ENCODE measurements at places on chromosomes 12 and 14.

DNA sequence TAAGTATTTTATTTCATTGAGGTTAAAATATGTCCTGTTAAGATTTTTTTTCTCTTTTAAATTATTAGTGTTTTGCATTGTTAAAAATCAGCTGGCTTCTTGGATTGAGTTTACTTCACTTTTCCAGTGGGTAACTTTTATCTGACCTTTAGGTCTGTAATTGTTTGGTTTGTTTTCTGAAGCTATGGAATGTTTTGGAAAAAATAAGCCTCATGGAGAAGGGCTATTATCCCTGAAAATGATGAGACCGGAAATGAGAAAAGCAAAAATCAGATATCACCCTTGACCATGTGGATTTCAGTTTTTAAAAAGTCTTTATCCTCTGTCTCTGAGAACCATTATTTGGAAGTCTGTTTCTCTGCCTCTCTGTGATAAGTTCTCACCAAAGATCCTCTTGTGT, 180.9 kb downstream of the RAD51B start:
- DNase-seq: no peak

DNA sequence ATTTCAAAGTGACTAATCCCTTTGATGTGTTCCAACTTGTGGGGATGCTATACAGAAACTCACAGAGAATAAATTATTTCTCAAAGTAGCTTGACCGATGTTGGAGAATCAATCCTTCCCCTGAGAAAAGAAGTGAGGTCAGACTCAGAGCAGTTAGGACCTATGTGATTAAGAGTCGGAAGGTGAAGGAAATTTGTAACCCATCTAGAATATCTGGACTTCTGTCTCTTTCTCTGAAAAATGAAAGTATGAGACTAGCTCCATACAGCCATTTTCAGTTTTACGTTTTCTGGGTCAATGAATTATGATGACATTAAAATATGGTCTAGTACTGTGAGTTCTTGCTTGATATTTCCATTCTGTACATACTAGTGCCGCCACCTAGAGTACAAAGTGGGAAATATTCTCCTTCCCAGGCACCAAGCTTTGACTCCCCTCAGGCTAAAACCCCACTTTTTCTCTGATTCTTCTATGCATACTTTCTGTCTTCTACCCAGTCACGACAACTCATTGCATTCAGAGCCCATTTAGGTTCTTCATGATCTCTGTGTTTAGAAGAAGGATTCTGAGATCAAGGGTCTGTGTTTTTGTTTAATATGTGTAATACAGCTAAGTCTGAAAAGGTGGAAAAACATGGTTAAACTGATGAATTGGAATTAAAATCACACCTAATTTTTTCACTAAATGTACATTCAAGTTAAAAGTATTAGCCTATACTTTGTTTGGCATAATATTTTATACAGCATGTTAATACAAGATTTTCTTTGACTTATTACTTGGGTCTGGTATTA, 6.9 kb upstream of the NTS start:
- DNase-seq: peak; percentile 52

DNA sequence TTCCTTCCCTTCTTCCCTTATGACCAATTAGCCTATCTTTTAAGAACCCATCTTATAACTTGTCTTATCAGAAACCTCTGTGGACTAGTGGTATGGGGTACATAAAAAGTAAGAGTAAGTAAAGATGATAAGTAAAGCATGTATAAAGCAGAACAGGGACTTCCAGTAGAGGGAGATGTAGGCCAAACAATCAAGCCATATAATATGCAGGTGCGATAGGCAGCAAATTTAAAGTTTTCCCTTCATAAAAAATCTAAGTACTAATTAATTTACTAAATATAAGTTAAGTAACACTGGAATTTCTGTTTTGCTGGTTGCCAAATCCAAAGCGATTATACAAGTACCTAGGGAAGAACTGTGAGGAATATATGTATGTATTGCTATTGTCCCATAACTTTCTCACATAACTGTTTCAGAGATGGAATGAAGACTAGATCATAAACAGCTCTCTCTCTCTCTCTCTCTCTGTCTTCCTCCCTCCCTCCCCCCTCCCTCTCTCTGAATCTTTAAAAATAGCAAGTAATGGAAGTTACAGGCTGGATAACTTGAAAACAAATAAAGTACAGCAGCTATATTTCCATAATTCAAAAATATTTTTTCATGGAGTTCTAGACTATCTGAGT, 25.7 kb downstream of the METTL25 start:
- DNase-seq: peak; percentile 80

DNA sequence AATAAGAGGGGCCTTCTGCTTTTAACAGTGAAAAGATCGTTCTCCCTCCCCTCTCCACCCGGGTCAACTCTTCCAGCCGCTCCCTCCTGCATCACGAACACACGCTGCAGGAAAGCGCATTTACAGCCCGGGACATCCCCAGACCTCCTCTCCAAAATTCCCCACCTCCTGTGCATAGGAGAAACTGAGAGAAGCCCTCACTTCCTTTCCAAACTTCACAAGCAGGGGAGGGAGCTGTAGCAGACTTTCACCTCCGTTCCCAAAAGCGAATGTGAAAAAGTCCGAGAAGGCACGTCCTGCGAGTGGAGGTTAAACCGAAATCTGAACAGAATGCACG, 513 bp downstream of the BCAT1 start:
- DNase-seq: no peak

DNA sequence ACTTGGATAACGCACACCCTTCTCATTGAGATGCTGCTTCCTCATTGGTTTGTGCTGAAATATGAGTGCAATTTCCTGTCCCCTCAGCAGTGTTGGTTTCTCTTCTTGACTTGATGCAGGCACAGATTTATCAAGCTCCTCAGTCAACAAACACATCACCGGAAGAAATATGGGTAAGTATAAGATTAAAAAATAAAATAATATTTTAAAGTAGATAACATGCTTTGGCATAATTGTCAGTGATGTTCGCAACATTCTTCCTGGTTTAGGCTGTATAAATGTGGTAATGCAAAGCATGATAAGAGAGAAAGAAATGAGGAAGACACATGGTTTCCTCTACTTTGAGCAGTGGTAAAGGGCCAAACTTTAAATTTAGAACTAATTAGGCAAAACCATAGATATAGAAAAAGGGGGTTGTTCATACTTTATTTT, at the start of gene GPR65:
TSS of gene GPR65 (plus strand) at position 86 of the 432 bp plus-strand sequence. CDS start 5,713 bp downstream, outside the sequence.
- no peak for DNase-seq

DNA sequence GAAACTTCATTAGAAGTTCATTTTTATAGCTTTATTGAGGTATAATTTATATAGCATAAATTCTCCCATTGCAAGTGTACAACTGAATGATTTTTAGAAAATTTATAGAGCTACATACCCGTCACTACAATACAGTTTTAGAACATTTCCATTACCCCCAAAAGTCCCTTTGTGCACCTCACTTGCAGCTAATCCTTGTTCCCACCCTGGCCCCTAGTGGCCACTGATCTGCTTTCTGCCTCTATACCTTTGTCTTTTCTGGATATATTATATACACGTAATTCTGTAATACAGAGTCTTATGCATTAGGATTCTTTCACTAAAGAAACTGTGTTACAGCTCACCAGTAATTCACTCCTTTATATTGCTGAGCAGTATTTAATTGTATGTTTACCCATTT, 145.1 kb upstream of the DIO2 start:
- DNase-seq: no peak

DNA sequence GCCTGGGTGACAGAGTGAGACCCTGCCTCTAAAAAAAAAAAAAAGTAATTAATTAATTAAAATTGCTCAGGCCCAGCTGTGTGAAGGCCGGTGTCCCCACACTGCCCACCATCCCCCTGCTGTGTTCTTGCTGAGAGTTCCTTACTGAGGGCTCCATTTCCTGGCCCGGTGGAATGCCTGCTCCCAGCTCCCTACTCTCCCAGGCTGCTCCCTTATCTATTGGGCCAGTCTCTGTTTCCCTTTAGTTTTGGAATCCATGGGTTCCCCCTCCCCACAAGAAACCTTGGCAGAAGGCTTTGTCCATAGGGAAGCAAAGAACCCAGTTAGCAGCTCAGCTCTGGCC, 19.0 kb downstream of the MLXIP start:
- no peak for DNase-seq

DNA sequence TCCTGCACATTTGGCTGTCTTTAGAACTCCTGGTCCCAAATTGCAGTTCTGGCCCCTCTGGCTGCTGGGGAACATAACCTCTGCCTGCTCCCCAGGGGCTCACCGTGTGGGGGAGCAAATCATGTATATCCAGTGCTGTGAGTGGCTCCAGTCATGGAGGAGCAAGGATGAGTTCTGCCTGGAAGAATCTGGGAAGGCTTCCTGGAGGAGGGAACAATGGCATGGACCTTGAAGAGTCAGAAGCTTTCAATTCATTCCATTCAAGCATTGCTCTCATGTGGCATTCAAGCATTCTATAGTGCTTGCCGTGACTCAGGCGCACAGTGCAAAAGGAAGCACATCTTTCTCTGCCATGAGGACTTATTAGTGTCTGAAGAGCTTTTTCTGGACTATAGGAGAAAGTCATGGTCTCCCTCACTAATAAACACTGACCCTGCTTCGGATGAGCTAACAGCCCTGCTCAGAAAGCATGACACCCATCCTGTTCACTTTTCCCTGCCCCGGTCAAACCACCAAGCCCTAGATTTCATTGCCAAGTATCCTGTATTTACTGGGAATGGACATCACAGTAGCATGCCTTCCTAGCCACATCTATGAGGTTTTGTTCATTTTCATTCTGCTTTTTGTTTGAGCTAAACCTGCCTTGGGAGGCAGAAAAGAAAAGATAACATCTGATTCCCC, 3.5 kb downstream of the IFI27 start:
- DNase-seq: no peak

DNA sequence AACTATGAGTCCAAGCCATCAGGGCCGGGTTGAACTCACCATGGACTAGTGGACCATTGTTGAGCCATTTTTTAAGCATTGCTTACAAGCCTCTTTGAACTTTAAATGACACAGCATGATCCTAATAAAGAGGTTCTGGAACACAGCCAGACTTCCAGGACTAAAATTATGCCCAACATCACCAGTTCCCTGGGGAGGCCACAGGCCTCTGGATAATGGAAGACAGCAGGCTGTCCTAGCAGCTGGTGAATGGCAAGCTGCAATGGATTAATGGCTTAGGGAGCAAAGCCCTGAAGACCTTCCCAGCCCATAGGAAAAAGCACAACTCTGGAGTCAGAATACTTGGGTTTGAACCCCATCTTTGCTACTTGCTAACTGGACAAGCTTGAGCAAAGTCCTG, 71.3 kb downstream of the FLRT2 start:
- DNase-seq: peak; percentile 30

- DNase-seq: no peak
Observed at GRCh38 chr12:45458854-45459807, 243.2 kb downstream of the ANO6 start.

GRCh38 chr12:4050340-4050739, 177.1 kb upstream of the PARP11 start:
- DNase-seq: no peak

DNA sequence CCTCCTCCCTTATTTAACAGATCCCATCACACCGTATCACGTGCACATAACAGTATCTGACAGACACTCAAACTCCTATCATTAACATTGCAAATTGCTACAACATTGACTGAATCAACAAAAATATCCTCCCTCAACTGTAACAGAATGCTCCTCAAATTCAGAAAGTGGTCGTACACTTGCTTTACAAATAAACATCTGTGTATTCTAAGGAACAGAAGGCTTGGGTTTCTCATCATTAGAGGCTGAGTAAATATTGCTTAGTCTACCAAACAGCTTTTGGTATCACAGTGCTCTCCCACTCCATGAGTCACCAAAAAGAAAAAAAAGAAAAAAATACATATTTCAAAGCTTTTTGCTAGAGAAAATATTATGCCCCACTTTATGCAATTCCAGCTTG, 23.9 kb downstream of the FERMT2 start:
- DNase-seq: no peak

DNA sequence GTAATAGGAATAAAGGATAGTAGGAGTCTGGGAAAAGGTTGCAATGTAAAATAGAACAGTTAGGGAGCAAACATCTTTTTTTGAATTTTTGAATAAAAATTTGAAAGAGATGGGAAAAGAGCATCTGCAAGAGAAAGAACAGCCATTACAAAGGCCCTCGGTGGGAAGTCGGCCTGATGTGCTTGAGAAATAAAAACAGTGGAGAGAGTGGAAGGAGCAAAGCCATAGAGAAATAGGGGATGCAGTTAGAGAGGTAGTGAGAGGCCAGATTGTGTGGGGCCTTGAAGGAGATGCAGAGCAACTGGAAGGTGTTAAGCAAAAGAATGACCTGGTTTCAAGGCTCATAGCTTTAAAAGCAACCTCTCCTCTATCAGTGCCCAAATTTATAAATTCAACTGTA, 409.8 kb downstream of the RERGL start:
- no peak for DNase-seq

DNA sequence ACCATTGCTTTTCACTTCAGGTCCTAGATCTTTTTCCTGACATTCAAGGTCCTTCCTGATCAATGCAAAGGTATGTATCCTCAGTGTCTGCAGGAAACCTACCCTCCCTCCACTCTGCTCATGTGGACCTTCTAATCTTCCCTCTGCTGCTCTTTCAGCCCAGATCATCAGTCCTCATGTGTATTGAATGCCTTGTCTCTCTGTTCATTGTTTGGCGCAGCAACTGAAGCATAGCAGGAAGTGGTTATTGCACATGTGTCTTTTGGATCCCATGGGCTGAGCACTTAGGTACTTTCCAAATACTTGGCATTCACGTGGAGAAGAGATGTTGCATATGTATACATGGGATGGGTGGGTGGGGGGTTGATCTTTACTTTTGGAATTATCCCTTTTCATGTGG, 4.3 kb upstream of the NIN start:
- no peak for DNase-seq

DNA sequence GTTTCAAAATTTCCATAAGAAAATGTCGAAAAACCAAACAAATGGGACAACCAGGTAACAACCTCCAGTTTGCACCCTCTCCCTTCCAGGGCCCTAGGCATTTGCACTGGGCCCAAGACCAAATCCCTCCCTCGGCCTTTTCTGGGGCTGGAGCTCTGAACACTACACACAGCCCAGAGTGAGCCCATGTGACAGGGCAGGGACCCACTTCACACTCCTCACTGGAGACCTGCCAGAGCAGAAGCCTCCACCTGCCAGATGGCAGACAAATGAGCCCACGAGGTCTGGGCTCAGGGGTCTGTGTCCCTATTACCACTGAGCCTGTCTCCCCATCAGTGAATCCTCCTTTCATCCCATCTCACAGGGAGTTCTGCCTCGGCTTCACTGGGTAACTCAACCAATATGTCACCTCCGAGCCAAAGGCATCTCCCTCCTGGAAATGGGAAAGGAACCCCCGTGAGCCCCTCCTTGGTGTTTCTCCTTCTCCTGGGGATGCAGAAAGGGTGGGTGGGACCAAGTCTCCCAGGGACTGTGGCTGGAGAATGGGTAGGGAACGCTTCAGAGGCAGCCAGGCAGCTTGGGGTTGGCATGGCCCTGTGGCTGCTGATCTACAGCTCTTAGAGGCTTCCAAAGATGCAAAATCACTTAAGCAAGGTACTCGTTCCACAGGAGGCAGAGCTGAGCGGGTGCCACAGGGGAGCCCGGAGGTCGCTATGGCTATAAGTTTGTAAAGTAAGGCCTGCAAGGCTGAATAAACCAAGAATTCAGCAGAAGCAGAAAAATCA, 10.6 kb downstream of the VWF start:
- DNase-seq: no peak

- DNase-seq: no peak
Observed at GRCh38 chr14:62800577-62800976, 244.7 kb downstream of the KCNH5 start.

GRCh38 chr12:106107566-106107965, 31.2 kb downstream of the NUAK1 start:
- DNase-seq: no peak

- DNase-seq: peak; percentile 23
Observed at GRCh38 chr14:36513012-36513420, 7.0 kb downstream of the NKX2-1 start.

GRCh38 chr14:51041108-51041531, 53.8 kb downstream of the TRIM9 start:
- DNase-seq: peak; percentile 91

Measured in brain (organoid and tissue), 16 donors.